Pancreas (tissue), 10 donors: ENCODE measurements at places on chromosomes 12 and 14. TPM values are rescaled to one million over a fixed set of nuclear protein-coding genes. Genes with fewer than 3 reads are reported as not detected.

GRCh38 chr12:41892302-41892701 lies 252.4 kb downstream of the GXYLT1 start:
- no peak for DNase-seq

- DNase-seq: no peak
These were observed 60.2 kb downstream of the PLXNC1 start for GRCh38 chr12:94208622-94208966.

DNA sequence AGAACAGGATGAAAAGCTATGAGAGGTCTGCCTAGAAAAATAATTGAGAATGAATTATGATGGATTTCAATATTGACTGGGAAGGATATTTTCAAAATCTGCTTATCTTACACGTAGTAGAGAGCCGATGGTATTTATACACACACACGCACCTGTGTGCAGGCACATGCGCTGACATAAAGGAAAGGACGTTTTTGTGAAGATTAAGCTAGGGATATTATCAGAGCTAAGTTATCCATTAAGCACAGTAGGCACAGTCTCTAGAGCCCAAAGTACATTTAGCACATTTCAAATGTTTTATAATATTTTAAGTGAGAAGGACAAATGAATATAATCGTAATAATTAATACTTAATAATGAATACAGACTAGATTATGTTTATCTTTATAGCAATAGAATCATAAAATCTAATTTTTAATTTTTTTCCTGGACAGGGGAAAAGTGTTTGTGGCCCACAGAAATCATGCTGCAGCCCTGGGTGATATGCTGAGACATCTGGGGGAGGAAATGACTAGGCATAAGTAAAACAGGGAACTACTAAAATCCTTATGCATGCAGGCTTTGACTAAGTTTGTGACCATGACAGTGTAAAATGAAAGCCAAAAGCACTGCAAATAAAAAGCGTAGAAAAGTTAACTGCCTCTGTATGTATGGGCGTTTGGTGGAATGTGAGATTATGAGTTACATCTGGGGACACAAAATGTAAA lies 146.1 kb downstream of the KITLG start:
- DNase-seq: no peak

GRCh38 chr14:86515195-86515594 lies 985.3 kb downstream of the FLRT2 start:
- no peak for DNase-seq

- no peak for DNase-seq
These were observed 349.4 kb upstream of the NOVA1 start for GRCh38 chr14:26947265-26947664.

DNA sequence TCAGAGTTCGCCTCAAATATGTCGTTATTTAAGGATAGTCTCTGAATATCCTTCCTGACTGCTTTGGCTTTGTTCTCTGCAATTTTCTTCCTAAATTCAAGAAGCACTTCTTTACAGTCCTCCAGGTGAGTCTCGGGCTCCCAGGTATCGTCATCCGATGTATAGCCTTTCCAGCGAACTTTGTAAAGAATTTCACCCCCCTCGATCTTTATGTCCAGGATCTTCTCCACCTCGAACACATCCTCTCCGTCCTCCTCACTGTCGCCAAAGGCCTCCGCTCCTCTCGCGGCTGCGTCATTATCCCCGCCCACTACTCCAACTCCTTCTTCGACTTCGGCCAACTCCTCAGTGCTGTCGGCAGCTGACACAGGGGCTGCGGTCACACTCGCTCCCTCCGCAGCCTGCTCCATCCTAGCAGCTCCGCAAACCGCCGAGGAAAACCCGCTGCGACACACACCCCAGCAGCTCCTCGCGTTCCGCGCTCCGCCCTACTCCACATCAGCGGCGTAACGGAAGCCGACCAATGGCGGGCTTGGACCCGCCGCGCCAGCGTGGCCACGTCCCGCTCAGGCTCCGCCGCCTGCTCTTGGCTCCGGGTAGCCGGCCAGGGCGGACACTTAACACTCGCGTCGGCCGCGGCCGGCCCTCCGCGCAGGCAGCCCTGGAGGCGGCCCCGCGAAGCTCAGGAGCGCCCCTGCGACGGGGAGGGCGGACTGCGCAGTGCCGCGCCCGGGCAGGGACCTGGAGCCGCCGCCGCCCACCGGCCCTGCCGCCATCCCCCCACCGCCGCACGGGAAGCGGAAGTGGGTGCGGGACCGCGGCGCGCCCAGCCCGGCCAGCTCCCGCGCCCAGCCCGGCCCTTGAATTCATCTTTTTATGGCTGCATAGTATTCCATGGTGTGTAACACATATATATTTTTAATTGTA lies 4.1 kb downstream of the CD163L1 start:
- peak; percentile 45 for DNase-seq

- no peak for DNase-seq
These were observed 1.8 kb upstream of the EVL start for GRCh38 chr14:100063314-100063941.

DNA sequence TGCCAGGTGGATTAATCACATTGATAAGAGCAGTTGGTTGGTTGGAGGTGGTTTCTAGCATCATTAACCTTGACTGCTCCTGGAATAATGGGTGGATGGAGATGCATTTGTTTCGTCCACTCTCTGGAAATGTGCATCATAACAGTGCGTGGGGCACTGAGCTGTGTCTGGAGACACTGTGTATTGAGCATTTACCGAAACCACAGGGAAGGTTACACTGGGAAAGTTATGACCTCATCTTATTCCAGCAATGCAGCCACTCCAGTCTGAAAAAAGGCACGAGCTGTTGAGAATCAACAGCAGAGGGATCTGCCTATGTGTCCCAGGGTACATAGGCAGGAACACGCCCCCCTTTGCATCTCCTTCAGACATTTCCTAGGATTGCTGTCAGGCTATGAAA lies 27.2 kb downstream of the RNFT2 start:
- no peak for DNase-seq

- DNase-seq: no peak
These were observed 4.9 kb downstream of the DENR start for GRCh38 chr12:122757568-122757967.

- DNase-seq: no peak
These were observed 38.7 kb downstream of the ARID2 start for GRCh38 chr12:45768194-45768593.

COX8C gene
- not detected for total RNA-seq

MGP gene
- 82.5 TPM for total RNA-seq

ASB2 gene
- 0.37 TPM for total RNA-seq

SLC24A4 gene
- 0.06 TPM for total RNA-seq

WNT5B gene
- 0.95 TPM for total RNA-seq

CGRRF1 gene
- total RNA-seq: 9.1 TPM

LRFN5 gene
- total RNA-seq: 0.13 TPM

ZDHHC17 gene
- 9.8 TPM for total RNA-seq
